ENCODE measurements at places on chromosomes 1 and 21. TPM values are rescaled to one million over a fixed set of nuclear protein-coding genes. Genes with fewer than 3 reads are reported as not detected.

DNA sequence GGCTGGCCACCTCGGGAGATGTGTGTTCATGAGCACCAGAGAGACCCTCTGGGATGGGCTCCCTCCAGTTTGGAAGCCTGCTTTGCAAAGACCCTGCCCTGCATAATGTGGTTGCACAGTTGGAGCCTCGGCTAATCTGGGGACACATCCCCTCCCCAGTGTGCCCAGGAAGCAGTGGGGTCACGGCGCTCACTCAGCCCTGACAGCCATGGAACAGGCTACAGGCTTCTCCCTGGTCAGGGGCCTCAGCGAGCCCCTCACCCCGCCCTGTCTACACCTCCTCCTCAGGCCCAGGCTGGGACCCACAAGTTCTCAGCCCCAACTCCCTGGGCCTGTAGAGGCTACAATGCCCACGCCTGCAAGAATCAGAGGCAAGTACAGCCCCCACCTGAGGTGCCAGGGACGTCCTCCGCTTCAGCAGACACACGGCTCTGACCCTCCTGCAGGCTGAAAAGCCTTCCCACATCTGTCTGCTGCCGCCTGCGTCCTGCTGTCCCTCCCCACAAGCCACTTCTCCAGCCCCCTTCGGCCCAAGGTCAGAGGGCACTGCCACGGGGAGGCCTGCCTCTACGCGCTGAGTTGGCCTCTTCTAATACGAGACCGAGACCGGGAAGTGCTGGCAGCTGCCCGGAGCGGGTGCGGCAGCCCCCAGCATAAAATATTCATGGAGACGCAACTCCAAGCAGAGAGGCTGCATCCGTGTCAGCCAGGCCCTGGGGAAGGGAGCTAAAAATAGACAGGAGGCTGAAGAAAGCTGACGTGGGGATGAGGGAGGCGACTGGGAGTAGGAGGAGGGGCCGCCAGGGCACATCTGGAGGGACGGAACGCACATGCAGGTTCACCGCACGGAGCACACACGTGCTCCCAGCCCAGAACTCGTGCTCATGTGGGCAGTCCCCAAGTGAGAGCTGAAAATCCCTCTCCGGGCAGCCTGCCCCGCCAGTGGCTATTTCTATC lies 15.2 kb upstream of the GPR153 start:
- peak; percentile 67 for DNase-seq

DNA sequence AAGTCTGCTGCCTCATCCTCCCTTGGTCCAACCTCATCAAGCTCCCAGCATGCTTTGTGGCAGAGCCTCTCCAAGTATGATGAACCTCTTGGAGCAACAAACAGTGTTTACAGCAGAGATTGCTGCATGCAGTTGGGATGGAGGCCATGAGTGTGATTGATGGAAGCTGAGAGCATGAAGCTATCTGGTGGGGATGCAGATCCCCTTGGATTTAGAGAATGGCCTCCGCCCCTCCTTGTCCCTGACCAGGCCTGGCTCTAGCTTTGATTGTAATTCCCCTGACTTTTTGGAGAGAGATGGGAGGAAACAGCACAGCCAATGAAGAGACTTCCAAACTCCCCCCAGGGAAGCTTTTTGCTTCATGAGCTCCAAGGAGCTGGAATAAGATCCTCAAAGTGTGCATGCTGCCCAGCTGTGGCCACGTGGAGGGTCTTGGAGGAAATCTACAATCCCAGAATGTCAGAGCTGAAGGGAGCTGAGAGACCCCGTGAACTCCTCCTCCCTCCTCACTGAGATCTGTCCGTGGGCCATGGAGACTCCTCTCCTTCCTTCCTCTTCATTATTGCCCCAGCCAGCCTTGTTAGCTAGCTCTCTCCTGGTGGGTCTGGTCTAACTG lies 165.3 kb upstream of the USP24 start:
- no peak for DNase-seq

GRCh38 chr1:91835087-91835521 lies 50.8 kb downstream of the TGFBR3 start:
- no peak for DNase-seq

DNA sequence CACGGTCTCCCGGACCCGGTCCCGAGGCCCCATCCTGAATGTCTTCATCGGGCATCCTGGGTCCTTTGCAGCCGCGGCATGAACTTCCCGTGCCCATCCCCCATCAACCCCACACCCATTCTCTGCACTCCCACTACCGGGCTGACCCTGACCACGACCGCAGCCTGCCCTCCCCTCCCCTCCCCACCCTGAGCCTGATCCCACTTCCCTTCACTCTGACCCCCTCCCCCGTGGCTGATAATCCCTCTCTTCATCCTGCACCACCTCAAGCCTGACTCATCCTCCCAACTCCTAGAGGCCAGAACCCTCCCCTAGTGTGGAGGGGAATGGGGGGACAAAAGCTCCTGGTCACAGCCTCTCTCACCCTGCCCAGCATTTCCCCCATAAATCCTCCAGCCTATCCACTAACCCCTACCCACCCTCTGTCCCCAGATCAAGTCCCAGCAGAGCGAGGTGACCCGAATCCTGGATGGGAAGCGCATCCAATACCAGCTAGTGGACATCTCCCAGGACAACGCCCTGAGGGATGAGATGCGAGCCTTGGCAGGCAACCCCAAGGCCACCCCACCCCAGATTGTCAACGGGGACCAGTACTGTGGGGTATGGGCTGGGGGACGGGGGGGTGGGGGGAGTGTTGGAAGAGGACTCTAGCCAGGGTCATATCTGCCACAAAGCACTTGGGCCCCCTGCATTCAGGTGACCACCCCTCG lies 602 bp downstream of the SH3BGRL3 start:
- no peak for DNase-seq

DNA sequence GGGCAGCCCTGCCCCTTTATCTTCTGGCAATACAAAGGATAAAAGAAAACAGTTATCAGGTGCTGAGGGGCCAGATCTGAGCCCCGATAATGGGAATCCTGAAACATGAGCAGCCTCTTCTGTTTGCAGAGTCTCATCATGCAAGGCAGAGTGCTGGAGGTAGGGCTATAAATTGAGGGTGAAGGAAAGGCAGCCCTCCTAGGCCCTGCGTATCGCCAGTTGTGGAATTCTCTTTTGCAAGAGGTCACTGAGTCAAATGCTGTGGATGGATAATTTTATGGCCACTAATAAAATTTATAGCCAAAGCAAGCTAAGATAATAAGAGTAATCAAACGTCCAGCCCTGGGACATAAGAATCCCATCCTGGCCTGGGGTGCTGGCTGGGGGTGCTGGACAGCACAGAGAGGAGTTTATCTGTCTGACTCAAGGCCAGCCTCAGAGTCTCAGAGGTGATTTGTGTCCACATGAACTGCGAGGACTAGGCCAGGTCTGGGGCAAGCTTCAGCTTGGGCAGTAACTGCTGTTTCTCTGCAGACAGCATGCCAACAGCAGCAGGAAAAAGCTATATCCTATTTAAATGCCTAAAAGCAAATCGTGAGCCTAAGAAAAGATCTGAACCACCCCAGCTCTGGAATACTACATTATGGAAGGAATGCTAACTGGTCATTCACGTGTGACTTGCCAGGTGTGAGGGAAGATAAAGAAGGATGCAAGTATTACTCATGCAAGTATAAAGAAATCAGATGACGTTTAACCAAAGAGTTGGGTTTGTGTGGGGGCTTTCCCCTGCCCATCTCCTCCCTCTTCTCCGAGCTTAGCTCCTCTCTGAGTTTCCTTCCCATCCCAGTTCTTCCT lies 254.8 kb downstream of the KIF26B start:
- DNase-seq: no peak

DNA sequence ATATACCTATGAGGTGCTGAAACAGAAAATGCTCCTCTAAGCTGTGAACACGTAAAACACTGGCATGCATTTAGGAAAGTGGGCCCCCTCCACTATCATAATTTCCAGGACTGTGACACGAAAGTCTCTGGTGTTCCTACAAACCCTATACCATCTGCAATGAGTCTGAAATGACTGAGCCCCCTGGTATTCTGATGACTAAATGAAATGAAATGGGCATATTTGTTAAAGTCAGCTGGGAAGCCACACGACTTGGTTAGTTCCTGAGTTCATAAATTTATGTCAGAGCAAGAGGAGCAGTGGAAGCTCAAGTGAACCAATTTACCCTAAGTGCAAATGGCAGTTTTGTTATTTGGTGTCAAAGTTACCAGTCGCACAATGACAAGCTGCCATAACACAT lies 182.3 kb downstream of the KCTD3 start:
- DNase-seq: no peak

GRCh38 chr21:43590194-43590593 lies 69.1 kb downstream of the HSF2BP start:
- DNase-seq: no peak

GRCh38 chr1:23290836-23291565 lies 53.1 kb downstream of the HNRNPR start:
- no peak for DNase-seq

DNA sequence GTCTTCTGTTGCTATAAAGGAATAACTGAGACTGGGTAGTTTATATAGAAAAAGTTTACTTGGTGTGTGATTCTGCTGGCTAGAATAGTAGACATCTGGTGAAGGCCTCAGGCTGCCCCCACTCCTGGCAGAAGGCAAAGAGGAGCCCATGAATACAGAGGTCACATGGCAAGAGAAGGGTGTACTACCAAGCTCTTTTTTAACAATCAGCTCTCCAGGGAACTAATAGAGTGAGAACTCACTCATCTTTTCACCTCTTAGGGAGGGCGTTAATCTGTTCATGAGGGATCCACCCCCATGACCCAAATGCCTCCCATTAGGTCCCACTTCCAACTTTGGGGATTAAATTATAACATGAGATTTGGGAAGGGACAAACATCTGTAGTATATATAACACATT lies 9.3 kb downstream of the DTL start:
- no peak for DNase-seq

DNA sequence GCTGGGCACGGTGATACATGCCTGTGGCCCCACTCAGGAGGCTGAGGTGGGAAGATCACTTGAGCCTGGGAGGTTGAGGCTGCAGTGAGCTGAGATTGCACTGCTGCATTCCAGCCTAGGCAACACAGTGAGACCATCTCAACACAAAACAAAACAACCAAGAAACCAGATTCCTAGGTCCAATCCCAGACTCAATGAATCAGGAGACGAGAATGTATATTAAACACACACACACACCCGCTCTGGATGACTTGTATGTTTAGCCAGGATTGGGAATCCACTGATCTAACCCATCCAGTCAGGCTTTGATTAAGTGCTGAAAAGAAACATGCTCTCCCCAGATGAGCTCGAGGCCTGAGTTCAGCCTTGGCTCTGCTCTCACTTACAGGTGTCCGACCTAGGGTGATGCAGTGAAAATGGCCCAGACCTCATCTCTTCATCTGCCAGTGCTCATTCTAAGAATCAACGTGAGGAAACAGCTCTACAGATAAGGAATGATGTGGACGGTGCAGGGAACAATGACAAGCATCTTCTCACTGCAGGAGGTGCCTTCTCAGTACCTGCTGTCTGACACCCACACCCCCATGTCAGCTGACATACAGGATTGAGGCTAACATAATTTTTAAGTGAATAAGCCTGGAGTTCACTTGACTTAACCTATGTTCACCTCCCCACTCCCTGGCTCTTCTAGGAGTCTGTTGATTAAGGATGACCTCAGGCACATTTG lies 15.3 kb upstream of the SRSF4 start:
- DNase-seq: no peak

- DNase-seq: no peak
Observed at GRCh38 chr1:201625226-201625761, 86.4 kb downstream of the NAV1 start.

GRCh38 chr1:31768407-31768907 lies 4.3 kb upstream of the ADGRB2 start:
- DNase-seq: no peak

GRCh38 chr21:46455575-46456385 lies 2.9 kb upstream of the DIP2A start:
- DNase-seq: no peak

DNA sequence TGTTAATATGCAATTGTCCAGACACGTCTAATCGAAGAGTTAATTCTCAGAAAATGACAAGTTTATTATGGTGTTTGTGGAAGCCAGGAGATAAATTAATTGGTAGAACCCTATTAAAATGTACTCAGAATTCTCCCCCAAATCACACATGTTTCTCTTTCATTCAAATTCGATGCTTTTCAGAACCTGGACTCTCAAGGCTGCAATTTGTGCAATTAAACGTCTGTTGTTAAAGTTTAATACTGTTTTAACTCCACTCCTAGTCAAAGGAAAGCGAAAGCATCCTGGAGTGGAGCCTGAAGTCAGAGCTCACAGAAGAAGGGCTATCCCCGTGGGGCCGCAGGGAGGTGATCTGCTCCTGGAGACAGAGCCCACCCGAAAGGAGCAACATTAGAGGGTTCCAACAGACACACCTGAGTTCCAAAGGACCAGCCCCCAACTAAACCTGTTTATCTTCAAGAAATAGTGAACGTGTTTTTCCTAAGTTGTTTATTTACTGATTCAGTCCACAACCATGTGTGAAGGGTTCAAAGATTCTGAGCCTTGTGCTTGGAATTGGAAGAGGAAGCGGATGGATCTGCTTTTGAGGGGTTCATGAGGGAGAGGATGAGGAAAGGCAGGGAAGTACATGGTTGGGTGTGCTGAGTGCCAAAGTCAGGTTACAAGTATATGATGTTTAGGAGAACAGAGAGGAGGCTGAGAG lies 68.0 kb upstream of the AKT3 start:
- no peak for DNase-seq

- no peak for DNase-seq
Observed at GRCh38 chr1:53754484-53755312, 15.7 kb upstream of the GLIS1 start.

Gene FNBP1L
- total RNA-seq: 24.0 TPM

Gene UBXN10
- total RNA-seq: 0.42 TPM

Gene SPRR2E
- total RNA-seq: not detected

Gene CFAP141
- not detected for total RNA-seq

Gene NMNAT2
- 4.0 TPM for total RNA-seq

Gene CR1
- total RNA-seq: 0.51 TPM

Gene MMP23B
- total RNA-seq: 72.6 TPM

Gene AMY1C
- total RNA-seq: not detected

Gene XCL1
- 0.38 TPM for total RNA-seq

Gene CYP4A22
- not detected for total RNA-seq
